ENCODE measurements at places on chromosomes 2 and 18.

GRCh38 chr18:70720607-70721006 lies 431.8 kb downstream of the SOCS6 start:
- no peak for DNase-seq

- DNase-seq = no peak
These were observed 13.8 kb upstream of the CCDC68 start for GRCh38 chr18:54973046-54973445.

GRCh38 chr2:150413366-150413765 lies 74.1 kb downstream of the RND3 start:
- no peak for DNase-seq

- no peak for DNase-seq
These were observed 270.3 kb downstream of the ATAD2B start for GRCh38 chr2:23656597-23656973.

DNA sequence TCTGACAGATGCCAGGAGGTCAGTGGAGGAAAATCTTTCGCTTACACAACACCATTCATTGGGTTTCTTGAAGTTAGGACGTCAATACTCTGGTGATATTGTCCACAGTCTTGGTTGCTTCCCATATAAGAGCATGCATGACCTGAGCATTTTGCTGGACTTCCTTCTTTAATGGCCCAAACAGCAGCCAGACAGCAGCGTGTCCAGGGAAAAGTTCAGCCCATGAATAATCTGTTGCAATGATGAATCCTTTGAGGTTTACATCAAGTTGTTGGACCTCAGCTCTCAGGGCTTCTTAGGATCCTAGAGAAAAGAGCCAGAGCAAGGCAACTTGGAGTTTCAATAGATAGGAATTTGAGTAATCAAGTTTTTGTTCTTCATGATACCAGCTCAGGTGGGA lies 155.6 kb upstream of the MGAT5 start:
- DNase-seq = no peak

- no peak for DNase-seq
These were observed 128.0 kb downstream of the EPHA4 start for GRCh38 chr2:221444106-221444505.

GRCh38 chr2:29620890-29621289 lies 300.5 kb downstream of the ALK start:
- DNase-seq = no peak

DNA sequence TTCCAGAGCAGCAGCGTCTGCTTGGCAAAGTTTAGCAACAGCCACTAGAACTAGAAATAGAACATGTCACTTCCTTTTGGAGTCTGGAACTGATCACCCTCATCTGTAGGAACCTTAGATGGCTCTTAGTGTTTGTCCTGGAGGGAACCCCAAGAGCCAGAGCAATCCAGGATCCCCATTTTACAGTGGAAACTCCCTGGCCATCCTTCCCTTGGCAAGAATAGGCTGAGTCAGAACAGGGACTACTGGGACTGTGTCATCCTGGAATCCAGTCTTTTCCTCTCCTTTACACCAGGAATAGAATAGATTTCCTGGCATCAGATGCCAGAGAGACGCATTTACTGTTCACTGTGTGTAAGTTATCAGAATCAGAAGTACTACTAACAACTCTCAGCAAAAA lies 33.2 kb upstream of the GRHL1 start:
- no peak for DNase-seq

GRCh38 chr2:15893689-15894480 lies 46.5 kb upstream of the MYCN start:
- no peak for DNase-seq

DNA sequence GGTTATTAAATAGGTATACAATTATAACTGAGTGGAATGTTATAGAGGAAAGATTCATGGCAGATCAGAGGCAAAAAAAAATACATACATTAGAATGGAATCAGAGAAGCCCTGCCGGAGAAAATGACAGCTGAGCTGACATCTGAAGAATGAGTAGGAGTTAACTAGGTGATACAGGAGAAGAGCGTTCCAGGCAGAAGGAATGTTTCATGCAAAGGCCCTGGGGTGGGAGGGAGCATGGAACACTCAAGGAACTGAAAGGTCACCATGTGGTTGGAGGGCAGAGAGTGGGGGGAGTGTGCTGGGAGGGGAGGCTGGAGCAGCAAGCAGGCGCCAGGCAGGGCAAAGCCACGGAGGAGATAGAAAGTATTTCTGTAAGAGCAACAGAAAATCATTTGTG lies 31.6 kb upstream of the CDK5R2 start:
- no peak for DNase-seq

DNA sequence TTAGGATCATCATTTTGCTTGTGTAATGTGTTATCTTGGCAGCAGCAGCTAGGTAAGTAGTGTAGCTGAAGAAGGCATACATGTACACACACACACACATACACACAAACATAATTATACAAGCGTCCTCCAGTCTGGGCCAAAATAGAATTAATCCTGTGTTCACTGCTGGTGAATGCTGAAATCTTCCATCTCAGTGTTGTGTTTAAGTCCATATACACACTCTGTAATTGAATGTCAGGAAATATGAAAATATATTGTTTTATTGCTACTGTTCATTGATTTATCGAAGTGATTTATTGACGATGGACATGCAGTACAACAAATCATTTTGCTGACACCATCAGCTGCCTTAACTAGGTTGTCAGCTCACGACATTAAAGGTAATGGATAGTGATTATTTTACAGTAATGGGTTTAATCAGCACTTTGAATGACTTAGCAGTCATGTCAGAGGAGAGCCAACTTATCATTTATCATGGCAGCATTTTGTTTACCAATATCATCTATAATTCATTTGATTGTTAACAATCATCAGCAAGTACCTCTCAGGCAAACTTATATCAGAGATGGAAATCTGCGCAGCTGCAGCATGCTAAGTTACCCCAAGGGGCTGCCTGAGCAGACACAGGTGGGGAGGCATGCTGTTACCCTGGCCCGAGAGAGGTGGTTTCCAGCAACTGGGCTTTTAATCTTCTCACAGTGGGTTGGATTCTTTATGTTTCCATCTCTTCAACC lies 83.7 kb upstream of the FSHR start:
- DNase-seq = no peak

- no peak for DNase-seq
These were observed 193.4 kb downstream of the CCDC102B start for GRCh38 chr18:68991286-68991685.

DNA sequence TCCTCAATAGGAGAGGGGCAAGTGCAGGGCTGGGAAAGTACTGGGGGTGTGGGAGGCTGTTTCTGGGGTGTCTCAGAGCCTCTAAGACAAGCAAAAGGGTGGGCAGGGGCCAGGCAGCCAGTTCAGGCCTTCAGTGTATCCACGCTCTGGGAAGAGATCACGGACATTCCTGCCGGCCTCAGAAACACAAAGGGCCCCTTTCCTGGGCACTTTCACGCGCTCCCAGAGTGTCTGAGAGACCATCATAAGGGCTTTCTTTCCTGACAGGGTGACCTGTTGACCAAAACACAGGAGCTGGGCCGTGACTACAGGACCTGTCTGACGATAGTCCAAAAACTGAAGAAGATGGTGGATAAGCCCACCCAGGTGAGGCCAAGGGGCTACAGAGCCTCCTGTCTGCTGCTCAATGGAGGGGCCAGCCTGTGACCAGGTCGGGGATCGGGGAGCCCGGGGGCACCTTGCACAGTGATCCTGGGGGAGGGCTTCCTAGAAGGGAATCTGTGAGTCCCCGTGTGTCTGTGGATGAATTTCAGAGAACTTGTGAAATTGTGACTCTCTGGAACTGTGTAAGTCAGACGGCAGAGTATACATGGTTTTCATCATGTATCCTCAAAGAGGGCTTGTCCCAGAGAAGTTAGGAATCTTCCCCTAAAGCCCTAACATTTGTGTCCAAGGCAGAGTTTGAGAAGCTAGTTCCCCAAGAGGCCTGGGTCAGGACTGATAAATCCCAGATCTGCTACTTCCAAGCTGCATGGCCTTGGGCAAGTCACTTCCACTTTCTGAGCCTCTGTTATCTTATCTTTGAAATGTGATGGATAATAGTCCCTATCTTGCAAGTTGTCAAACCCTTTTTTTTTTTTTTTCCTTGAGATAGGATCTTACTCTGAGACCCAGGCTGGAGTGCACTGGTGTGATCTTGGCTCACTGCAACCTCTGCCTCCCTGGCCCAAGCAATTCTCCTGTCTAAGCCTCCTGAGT lies 1.8 kb downstream of the GNLY start:
- DNase-seq = no peak

GRCh38 chr2:51368250-51368649 lies 336.3 kb upstream of the NRXN1 start:
- no peak for DNase-seq

- no peak for DNase-seq
These were observed 37.0 kb downstream of the TMEFF2 start for GRCh38 chr2:192157776-192158175.

- no peak for DNase-seq
These were observed 42.0 kb downstream of the EPHA4 start for GRCh38 chr2:221529943-221530652.

- DNase-seq = no peak
These were observed 24.2 kb downstream of the LIPG start for GRCh38 chr18:49585781-49586663.

GRCh38 chr2:8004250-8004681 lies 677.6 kb upstream of the ID2 start:
- peak; percentile 4 for DNase-seq

DNA sequence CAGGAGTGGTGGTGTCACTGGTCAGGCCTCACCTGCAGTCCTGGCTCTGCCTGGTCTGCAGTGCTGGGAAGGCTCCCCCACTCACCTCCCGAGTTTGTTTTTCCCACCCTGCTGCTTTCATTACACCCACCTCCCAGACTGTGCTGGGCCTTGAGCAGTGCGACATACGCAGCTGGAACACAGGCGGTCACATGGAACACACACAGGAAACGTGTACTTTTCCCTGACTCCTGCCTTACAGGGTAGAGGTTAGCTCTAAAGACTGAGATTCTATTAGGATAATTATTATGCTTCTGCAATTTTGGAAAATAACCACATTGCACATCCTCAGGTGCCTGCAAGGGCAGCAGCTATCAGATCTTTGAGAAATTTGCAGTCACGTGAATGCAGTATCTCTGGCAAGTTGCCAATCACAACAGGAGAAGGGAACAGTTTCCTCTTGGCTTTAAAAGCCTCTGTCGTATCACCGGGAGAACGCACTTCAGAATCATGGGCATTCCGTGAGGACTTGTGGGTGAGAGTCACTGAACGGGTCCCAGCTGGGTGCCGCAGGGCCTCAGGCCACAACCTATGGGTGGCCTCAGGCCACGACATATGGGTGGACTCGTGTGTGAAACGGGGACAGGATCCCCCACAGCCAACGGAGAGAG lies 136.5 kb downstream of the ZNF236 start:
- DNase-seq = no peak

DNA sequence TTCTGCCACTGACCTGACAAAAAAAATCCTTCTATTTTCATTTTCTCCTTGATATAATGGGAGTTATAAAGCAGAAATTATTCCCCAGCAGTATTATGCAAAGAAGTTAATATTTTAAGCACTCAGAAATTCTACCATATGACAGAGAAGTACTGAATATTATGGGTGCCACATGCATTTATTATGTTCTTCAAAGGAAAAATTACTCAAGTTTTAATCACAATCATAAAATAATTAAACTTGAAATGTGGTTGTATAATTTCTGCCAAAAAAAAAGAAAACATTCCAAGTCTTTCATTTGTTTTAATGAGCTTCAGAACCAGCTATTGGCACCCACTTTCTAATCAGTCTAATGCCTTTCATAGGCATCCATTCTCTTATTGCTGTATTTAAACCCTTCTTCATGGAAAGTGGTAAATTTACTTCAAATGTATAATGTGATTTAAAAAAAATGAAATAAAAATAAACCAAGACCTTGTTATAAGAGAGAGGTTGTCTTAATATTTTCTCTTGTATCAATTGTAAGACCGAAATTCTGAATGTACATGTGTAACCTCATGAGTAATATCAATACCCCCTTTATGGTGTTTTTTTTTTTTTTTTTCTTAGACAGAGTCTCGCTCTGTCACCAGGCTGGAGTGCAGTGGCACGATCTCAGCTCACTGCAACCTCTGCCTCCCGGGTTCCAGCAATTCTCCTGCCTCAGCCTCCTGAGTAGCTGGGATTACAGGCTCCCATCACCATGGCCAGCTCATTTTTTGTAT lies 302.3 kb downstream of the IRS1 start:
- DNase-seq = no peak

DNA sequence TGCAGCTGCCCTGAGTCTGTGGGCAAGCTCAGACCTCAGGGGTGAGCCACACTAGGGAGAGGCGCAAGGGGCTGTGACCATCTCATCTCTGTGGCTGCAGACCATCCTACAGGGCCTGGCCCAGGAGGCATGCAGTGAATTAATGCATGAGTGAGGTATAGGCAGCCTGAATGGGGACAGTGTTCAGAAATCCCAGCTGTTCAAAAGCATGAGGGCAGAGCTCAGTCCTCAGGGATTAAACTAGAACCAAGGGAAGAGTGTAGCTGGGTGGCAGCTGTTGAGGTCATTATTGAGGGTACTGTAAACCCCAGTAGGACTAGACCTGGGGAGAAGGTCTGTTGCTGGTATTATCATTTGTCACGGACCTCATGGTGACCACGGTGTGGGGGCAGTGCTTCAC lies 17.0 kb downstream of the TMEM177 start:
- DNase-seq = no peak

DNA sequence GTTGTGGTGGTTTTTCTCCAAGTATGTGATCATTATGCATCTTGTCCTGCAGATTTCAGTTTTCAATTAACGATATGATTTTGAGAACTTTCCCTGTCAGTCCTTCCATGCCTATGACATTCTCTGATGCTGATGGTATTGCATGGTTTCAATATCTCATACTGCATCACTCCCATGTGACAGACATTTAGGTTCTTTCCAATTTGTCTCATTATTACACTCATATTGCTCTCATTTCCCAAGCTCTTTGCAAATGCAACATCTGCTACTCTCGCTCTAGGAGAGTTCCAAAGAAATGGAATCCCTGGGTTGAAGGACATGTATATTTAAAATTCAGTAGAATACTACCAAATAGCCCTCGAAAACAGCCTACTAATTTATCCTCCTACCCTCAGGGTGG lies 125.5 kb downstream of the MARCHF4 start:
- no peak for DNase-seq

GRCh38 chr2:241641631-241642030 lies 4.1 kb downstream of the ATG4B start:
- no peak for DNase-seq

DNA sequence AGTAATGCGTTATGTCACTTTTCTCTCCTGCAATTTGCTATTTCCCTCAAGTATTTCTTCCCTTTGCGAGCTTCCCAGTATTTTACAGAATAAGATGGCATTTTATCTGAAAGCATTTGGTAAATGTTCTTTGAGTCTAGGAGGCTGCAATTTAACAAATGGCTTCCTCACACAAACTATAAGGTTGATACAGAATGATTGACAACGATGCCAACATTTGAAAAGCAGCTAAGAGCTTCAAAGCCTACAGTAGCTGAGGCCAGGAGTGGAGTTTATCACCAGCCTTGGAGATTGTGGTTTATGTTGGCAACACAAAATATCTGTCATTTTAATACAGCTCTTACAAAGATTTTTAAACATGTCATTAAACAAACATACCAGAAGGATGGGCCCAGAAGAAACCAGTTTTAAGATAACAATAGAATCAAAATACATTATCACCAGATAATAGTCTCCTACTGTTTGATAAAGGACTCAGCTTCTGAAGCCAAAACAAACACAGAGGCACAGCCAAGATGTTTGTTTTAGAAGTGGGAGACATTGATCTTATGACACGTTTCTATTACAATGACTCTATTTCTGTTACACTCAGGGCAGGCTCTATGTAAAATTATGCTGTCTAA lies 711.4 kb upstream of the ACVR2A start:
- DNase-seq = no peak

All from CD4-positive, alpha-beta T cell treated with Interleukin-4 for 1 hour (primary cell).